ENCODE measurements at places on chromosomes 11 and 22.

GRCh38 chr22:26792522-26792921 lies 135.1 kb downstream of the MIAT start:
- DNase-seq = no peak

DNA sequence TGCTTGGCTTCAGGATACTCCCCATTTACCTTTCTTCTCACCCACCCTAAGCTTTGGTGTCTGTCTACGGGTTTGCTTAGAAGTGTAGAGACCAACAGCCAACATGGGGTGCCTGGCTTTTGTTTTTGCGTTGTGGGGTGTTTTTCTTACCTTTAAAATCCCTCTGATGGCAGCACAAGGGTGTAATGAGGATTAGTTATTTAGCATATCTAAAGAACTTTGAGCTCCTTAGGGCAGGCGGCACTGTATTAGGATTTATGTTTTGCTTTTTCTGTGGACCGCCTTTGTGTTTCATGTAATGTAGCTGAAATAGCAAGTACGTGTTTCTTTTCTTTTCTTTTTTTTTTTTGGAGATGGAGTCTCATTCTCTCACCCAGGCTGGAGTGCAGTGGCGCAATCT lies 8.9 kb downstream of the AP2A2 start:
- no peak for DNase-seq

DNA sequence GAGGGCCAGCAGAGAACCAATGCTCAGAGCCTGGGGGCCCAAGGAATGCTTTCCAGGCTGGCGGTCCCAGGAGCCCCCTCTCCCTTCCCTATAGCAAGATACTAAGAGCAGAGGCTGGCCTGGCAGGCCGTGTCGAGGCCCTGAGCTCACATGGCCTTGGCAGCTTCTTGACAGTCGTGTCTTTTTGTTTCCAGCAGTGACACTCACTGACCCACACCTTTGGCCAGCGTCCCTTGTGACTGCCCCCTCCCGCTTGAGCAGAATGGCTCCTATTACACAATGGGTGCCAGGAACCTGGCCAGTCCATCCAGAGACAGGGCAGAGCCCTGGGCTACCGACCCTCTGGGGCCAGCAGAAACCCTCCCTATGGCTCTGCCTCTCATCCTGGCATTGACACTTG lies 6.4 kb upstream of the CCND1 start:
- no peak for DNase-seq

DNA sequence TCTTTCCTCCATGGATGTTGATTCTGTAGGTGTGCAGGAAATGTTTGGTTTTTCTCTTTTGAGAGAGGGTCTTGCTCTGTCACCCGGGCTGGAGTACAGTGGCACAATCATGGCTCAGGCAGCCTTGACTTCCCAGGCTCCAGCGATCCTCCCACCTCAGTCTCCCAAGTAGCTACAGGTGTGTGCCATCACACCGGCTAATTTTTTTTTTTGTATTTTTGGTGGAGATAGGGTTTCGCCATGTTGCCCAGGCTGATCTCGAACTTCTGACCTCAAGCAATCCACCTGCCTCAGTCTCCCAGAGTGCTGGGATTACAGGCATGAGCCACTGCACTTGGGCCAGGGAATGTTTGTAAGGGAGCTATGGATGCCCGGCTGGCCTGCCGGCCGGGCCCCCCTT lies 4.5 kb downstream of the PRR5 start:
- DNase-seq = no peak
